ENCODE measurements at places on chromosomes 6 and 20. TPM values are rescaled to one million over a fixed set of nuclear protein-coding genes. Genes with fewer than 3 reads are reported as not detected.

DNA sequence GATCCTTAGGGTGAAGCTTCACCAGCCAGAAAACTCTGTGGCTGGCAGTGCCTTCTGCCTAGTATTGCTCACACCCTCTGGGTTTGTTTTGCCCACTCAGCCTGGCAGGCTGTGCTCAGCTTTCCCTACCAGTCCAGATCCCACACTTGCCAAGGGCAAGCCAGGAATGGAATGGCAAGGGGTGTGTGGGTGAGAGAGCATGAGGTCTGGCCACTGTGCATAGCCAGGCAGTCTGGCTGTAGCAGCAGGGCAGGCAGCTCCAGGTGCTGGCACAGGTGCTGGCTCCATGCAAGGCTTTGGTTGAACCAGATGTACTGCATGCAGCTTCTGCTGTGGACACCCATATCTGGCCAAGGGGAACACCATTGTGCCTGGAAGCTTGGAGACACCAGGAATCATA lies 1720.3 kb downstream of the HACE1 start:
- DNase-seq = no peak

ERVFRD-1 gene
- total RNA-seq = not detected

SEL1L2 gene
- total RNA-seq = 3.3 TPM

DNA sequence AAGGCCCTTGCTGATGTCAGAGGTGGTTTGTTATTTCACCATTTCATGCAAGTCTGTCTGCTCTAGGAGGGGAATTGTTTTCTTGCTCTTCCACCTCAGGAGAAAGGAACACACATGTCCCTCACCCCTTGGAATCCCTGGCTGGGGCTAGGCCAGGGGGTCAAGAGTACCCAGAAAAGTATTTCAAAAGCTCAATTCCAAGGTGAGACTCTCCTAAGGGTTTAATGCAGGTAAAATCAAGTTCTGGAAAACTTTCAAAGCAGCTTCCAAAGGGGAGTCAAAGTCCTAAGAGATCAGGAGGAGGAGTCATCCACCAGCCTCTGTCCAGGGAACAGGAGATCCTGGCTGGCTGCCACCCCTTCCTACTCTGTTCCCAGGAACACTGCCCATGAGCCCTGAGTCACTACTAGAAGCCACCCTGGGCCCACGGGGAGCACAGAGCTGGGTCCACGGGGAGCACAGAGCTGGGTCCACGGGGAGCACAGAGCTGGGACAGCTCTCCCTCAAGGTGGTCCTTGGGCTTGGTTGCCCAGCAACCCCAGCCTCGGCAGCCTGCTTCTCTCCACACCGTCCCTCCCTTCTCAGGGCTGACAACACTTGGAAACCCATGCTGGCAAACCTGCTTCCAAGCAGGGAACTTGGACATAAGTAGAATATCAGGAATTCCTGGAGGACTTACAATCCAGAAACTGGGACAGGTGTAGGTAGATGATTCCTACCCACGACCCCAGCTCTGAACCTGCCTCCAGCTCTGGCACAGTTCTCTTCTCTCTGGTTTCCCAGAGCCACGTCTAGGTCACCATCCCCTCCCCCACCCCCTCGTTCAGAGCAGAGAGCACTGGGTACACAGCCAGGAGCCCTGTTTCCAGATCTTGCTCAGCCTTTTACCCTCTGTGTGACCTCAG lies 35.3 kb upstream of the CDKN1A start:
- peak; percentile 96 for DNase-seq

JPH2 gene
- total RNA-seq = 52.0 TPM

NINL gene
- total RNA-seq = 15.7 TPM

DNA sequence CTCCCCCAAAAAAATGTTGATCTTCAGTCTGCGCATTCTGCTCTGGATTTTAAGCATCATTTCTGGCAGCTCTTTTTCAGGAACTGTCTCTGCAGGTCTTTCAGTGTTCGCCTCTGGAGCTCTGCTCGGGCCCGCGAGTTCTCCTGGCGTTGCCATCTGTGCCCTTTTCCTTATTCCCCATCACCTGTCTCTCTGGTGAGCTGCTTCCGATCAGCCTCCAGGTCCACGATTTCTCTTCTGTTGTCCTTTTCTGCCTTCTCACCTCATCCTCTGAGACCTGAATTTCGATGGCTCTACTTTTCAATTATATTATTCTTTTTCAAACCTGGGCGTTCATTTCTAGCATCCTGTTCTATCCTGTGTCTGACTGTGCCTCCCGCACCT lies 590 bp upstream of the MAP1LC3A start:
- no peak for DNase-seq

DNA sequence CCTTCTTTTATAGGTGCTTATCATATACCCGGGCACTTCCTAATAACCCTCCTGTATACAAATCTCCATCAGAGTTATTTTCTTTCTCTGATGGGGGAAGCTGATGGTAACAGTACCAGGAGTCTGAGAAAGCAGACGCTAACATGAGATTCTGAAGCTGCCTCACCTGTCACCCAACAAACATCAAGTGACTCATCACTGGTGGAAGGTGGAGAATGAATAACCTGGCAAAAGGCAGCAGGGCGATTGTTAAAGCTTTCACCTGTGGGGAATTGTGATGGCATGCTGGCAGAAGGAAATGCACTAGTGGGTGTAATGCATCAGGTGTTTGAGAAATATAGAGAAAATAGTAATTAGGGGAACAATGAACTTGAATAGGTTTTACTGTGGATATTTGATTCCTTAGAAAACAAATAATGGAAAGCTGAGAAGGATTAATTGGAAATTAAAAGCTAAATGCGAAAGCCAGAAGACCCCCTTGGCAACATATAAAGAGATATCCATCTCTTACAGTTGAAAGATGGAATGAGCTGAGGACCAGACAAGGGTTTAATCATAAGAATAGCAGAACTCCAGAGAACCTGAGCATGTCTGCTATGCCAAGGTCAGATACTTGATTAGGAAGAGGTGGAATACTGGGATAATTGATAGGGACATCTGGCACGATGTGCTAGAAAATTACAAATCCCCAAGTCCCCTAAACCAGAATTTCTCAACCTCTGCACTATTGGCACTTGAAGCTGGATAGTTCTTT lies 517.1 kb downstream of the PKHD1 start:
- DNase-seq = no peak

Measured in sigmoid colon (tissue), 7 donors.